Stimulated activated CD4-positive, alpha-beta T cell treated with anti-CD3 and anti-CD28 coated beads, Interleukin-1b, Interleukin-23, amount 100 ng/mL, for 4 hours (primary cell): ENCODE measurements at places on chromosomes 7 and 10.

DNA sequence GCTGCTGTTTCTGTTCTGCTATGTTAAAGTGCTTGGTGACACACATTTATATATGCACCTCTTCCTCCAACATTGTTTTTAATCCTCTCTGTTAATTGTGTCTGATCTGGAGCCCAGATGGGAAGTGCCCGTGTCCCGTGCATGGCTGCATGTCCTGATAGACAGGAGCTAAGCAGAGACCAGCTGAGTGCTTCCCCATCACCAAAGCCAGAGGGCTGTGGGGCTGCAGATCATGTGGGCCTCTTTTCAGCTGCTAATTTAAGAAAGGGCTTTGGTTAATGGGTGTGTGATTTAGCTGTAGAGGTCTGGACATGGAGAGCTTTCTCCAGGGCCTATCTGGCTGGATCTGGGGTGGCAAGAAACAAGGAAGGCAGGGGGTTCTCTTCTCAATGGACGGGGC lies 96.5 kb upstream of the NPS start:
- no peak for DNase-seq

DNA sequence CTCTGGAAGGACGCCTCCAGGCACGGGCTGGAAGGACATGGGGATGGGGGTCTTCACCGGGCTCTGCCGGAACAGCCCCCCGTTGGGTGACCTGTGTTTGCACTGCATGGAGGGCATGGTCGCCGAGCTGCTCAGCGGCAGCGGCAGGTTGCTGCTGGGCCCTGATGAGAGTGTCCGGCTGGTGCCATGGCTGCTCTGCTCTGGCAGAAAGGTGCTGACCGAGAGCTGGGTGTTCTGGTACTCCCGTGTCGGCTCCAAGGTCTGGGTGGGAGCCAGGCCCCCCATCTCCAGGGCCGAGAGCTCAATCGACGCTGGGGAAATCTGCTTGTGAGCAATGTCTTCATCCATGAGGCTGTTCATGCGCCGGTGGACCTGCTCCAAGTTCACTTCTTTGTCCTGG lies 764.3 kb downstream of the GRID1 start:
- no peak for DNase-seq

DNA sequence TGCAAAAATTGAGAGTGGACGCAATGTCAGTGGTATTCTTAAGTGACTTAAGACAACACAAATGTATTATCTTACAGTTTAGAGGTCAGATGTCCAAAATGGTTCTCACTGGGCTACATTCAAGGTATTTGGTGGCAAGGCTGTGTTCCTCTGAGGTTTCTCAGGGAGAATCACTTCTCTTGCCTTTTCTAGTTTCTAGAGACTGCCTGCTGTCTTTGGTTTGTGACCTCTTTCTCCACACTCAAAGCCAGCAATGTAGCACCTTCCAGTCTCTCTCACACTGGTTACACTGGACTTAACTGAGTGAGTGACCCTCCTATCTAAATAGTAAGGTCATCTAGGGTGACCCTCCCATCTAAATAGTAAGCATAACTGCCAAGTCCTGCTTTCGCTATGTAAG lies 613.2 kb upstream of the COBL start:
- DNase-seq = no peak

DNA sequence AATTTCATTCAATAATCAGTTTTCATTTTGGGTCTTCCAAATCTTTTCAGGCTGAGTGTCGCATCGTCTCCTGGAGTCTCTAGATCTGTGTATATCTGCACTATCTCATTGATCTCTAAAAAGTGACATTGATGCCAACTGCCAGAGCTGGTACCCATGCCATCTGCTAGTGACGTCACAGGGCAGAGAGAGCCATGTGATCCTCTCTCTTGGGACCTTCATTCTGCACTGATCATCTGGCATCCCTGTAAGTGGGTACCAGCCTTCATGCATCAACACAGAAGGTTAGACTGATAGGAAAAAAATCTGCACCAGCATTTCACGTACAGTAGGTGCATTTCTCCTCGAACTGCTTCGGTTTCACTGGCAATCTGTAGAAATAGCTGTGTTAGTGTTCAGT lies at the start of gene NEUROD6:
Gene NEUROD6, minus strand, starts transcription at position 124 of the 400 bp plus-strand sequence. CDS start 1,458 bp downstream, outside the sequence.
- DNase-seq = no peak

GRCh38 chr10:110873951-110874350 lies 2.2 kb downstream of the PDCD4 start:
- DNase-seq = no peak

DNA sequence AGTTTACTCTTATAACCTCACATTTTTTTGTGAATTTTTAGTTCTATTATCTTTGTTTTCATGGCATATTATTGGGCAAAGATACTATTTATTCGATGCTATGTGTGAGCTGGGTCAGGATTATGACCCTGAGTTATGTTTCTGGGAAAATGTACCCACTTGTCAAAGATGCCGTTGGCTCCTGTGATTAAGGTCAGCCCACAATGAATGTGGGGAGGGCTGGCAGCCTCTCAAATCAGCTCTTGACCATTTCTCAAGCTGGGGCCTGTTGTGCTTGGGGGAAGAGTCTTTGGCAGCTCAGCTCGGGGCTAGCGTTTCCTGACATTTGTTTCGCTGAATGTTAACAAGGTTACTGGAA lies 97.5 kb downstream of the TCF7L2 start:
- no peak for DNase-seq

DNA sequence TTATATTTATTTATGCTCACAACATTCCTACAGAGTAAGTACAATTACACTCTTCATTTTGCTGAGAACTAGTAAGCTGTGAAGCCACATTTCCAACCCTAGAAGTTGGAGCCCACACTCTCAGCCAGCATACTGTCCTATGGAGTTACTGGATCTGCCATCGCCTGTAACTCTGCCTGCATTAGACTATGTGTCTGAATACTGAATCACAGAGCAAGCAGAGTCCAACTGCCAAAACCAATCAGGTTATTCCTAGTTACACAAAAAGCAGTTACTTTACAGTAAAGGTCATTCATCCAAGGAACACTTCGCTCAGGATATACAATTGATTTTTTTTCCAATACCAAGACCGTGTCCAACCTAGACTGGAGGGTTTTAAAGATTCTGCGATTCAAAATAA lies 21.5 kb downstream of the CTAGE6 start:
- no peak for DNase-seq

- no peak for DNase-seq
Measured at GRCh38 chr10:74771054-74771453, 55.3 kb upstream of the KAT6B start.

GRCh38 chr10:34715511-34716187 lies 99.4 kb downstream of the PARD3 start:
- no peak for DNase-seq

DNA sequence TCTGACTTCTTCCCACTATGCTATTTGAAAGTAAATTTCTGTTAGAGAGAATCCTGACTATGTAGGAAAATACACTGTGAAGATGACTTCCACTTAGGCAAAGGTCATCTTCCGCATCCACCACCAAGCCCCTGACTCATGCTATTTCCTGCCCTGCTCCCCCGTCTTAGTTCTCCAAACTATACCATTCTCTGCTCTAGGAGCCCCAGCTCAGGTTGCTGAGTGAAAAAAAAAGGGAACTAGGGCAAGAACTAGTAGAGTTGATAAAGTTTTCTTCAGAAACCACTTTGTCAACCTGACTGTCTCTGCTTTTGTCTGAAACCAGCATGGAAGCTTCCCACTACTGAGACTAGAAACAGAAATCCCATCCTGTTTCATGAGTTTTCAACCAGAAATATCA lies 96.9 kb downstream of the EVX1 start:
- DNase-seq = no peak

GRCh38 chr10:53675177-53675576 lies 902.6 kb upstream of the MBL2 start:
- no peak for DNase-seq

DNA sequence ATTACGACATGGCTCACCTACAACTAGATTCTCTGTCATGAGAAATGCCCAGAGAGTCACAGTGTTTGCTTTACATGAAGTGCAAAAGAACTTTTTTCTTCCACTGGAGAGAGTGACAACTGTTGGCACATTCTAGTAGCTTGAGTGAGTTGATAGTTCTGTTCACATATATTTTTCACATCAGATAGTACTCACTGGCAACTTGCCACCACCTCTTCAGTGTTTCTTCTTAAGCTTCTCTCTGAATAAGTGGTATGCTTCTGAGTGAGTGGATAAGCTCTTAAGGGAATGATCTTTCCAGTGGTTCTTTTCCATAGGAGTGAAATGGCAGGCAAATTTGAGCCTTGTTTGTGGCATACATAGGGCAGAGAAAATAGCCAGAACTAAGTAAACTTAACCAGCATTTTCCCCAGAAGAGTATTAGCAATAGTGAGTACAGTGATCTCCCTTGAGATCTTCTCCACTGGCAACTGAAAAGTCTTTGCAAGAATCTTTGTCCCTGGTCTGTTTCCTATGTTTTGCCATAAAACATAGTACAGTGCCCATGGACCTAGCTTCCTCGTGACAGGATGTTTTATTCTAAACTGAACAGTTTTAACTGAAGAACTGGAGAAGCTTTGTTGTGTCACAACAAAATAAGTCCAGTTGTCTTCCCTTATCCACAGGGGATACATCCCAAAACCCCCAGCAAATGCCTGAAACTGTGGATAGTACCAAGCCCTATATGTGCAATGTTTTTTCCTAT lies 125.4 kb upstream of the CDK13 start:
- DNase-seq = no peak

DNA sequence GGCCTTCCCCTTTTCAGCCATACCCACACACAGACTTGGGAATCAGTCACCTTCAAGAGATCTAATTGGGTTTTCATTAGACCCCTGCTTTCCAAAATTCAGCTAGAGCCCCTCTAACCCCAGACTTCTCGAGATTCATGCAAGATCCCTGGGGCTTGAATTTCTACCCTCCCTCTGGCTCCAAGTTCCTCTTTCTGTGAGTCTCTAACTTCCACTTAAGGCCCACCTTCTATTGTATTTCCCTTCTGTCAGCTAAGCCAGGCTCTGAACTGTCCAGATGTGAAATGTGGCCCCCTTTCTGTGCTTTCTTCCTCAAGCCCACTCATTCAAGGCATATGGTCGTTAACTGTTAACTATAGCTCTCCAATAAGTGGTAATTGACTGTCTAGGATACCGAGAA lies 132.2 kb downstream of the ZNF365 start:
- no peak for DNase-seq

DNA sequence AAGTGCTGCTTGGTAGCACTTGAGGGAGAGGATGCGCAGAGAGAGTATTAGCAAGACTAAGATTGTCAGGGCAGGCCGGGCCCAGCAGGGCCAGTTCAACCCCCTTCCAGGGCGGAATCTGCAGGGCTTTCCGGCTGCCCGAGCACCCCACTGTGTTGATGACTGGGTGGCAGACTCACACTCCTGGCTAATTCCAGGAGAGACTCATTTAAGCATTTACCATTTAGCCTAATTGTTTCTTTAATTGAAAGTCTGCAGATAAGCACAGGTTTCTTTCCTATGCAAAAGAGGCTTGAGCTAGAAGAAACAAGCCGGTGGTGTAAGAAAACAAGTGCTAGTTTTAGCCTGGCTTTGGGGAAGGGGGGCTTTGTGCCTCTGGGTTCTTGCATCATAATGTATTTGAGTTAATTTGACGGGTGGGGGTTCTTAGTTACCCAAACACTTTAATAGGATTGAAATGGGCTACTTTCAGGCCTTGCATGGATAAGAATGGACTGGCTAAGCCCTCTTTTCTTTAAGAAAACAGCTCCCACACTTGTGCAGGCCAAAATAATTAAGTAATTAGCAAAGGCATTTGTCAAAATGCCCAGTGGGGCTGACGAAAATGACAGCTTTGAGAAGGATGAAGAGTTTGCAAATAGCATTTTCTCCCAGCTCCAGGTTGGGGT lies 201.3 kb downstream of the MYOF start:
- no peak for DNase-seq

DNA sequence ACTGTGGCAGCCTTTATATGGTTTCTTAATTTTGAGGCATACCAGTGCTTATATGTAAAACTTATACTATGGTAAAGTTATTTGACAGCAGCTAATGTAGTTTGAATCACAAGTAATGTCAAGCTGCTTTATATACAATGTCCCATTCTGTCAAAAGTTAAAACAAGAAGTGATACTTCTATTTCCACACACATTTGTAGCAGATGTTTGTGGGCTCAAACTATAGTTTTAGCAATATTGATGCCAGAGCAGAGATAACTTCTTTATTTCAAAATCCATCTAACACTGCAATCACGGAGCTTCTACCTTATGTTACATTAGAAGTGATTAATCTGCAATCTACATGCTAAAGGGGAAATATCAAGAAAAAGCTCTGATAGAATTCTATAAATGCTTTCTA lies 149.6 kb downstream of the ADK start:
- DNase-seq = no peak

GRCh38 chr10:87603196-87603595 lies 56.5 kb upstream of the PAPSS2 start:
- DNase-seq = no peak

- DNase-seq = no peak
Measured at GRCh38 chr10:1957057-1957456, 219.7 kb upstream of the ADARB2 start.

DNA sequence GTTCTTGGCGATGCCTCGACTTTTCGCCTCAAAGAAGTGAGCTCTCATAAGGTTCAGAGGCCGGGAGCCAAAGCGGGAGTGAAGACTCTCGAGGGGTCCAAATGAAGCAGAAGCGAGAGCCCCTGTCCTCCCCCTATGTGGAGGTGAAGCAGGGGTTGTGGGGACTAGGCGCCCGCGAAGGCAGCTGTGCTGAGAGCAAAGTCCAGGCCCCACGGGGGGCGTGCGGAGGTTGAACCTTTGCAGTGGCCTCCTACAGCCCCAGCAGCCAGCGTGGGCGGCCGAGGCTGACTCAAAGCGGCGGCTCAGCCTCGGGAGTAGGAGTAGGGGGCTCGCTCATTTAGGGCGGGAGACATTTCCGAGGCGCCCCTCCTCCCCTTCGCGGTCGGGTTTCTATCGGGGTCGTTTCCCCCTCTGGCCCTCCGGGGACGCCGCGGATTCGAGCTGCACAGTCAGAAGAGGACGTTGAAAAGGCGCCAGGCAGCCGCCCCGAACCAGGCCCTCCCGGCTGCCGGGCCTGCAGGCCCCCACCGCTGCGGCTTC lies 553 bp upstream of the ADD3 start:
- peak; percentile 53 for DNase-seq

- DNase-seq = no peak
Measured at GRCh38 chr10:100311298-100311697, 18.7 kb downstream of the PKD2L1 start.

- no peak for DNase-seq
Measured at GRCh38 chr10:47060356-47060755, 149.1 kb downstream of the PTPN20 start.

DNA sequence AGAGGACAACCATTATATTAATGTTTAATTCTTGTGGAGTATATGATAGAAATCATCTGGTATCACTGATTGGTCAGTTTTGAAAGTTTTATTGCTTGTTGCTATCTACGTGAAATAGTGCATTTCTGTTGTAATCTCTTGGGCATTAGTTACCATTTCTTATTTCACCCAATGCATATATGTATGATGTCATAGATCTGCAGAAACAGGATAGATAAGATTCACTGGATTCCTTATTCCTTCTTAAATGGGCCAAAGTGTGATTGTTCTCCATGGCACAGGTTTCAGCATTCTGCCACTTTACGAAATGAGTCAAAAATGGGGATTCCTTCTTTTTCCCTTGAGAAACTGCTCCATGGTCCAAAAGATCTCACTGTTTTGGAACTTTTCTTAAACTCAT lies 56.6 kb downstream of the VTI1A start:
- no peak for DNase-seq
